ENCODE measurements at places on chromosomes 7 and 10.

- DNase-seq: no peak
Measured at GRCh38 chr10:11901454-11901832, 78.3 kb downstream of the PROSER2 start.

DNA sequence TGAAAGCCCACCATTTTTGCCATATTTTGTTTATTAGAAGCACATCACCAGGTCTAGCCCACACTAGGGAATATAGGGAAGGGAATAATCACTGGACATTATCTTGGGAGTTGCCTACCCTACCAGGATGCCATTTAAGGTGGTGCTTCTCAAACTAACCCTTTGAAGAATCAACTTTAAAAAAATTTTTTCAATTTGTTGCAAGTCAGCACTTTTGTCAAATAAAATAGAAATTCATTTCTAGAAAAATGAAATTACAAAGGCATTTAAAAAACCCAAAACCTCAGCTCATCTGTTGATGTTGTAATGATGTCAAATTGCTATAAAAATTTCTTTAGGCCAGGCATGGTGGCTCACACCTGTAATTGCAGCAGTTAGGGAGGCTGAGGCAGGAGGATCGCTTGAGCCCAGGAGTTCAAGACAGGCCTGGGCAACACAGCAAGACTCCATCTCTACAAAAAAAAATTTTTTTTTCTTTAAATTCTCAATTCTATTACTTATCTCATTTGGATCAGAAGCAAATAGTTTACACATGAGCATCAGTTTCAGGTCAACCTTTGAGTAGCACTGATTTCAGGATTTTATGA, 2.5 kb upstream of the NFE2L3 start:
- DNase-seq: no peak

- DNase-seq: no peak
Measured at GRCh38 chr10:99562631-99563030, 29.9 kb downstream of the NKX2-3 start.

DNA sequence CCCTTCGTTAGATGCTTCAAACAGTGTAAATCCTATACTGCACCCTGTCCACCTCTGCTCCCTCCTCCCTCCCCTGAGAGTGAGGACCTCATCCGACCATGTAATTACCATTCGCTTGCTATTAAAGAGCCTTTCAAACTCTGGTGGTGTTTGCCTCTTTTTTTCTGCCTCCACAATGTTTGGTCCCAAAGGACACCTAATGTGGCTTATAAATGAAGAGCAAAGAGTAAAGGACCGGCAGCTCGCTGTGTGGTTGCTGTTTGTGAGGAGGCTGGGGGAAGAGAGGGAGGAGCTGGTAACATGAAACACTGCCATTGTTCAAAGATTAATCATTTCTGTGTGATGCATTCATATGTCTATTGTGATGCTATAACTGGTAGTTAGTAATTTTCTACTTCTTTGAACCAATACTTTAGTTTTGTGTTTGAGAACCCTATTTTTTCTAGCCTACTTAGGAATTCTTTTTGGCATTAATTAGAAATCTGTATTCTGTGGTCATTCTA, 27.9 kb downstream of the MTURN start:
- DNase-seq: no peak

DNA sequence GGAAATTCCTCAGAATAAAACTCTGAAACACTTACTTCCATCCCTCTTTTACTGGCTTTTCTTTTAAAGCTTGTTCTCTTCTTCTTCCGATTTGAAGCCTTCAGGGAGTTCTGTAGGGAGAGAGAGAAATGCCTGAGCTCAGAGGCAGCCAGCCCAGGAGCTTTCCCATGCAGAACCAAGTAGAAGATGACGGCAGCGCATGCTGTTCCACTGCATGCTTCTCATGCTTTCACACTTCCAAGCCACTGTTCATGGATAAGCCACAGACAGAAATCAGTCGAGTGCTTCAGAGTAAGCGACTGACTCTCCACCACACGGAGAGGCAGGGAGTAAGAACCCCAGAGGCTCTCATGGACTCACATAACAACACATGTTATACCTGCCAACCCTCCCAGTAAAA, 237.3 kb downstream of the DGKI start:
- DNase-seq: no peak

- DNase-seq: no peak
Measured at GRCh38 chr10:89171996-89172395, 35.1 kb downstream of the CH25H start.

GRCh38 chr7:38105874-38106483, 72.1 kb upstream of the STARD3NL start:
- DNase-seq: peak; percentile 53

DNA sequence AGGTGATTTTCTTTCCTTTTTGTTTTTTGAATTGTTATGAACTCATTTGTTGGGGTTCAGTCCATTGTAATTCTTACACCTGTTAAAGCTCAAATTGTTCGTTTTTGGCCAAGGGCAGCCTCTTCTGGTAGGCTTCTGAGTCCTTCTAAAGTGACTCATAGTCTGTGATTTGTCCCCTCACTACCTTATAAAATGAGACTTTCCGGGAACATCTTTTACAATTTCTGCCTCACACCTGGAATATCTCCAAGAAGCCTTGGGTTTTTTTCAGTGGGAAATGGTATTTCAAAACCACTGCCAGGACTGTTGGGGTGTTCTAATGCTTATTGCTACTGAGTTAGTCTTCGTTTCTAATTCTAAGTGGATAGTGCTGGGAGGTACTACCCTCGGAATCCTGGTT, 56.7 kb downstream of the BMPR1A start:
- no peak for DNase-seq

- no peak for DNase-seq
Measured at GRCh38 chr10:62462461-62462860, 88.3 kb downstream of the ZNF365 start.

DNA sequence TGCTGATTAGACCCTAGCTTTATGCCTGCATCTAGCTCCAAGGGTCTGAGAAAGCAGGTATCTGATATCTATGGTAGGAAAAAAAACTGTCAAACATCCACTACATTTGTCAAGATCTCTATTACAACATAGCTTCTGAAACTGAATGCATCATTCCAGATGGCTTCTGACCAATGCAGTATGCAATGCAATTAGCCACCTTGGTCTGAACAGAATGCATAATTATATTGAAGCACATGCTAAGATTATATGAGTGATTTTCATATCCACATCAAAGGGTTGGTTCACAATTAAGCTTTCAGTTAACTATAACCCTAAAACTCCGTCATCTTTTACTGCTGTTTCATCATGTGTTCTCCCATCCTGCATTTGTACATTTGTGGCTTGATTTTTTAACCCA, 271.4 kb downstream of the POLR1F start:
- DNase-seq: no peak

- DNase-seq: no peak
Measured at GRCh38 chr10:30935078-30935477, 96.6 kb downstream of the ZNF438 start.

DNA sequence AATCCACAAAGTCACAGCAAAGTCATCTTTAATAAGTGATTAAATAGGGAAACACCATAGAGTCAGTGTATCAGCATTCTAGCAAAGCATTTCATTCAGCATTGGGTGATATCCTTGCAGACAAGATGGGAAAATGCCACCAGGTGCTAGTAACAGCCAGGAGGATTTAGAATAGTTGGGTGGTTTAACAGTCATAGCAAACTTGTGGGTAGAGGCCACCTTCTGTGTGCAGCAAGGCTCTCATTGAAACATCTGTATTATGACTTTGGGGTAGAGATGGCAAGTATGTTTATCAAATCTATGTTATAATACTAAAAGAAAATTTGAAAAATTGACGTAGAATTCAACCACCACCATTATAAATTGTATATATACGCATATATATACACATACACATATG, 26.4 kb upstream of the ADO start:
- no peak for DNase-seq

GRCh38 chr7:92830532-92831110, 5.8 kb downstream of the CDK6 start:
- DNase-seq: no peak

GRCh38 chr10:21069278-21069677, 172.2 kb upstream of the NEBL start:
- DNase-seq: no peak

- DNase-seq: no peak
Measured at GRCh38 chr10:128481152-128481840, 355.1 kb upstream of the MKI67 start.

GRCh38 chr7:80950550-80950967, 31.7 kb upstream of the SEMA3C start:
- no peak for DNase-seq

DNA sequence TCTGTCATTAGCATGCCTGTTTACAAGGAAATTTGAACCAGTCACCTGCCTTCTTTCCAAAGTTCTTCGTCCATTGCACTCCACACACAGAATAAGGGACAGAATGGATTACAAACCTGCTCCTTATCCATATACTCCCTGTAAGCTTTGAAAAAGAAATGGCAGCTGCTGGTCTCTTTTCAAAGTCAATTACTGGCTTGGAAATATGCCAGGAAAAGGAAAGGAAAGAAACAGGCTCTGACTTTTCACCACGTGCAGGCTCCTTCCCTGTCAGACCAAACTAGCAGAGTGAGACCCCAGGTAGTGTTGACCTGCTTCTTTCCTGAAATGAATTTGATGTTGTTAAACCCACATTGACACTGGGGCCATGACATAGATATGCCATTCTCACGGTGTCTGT, 84.5 kb downstream of the LHFPL3 start:
- DNase-seq: no peak

DNA sequence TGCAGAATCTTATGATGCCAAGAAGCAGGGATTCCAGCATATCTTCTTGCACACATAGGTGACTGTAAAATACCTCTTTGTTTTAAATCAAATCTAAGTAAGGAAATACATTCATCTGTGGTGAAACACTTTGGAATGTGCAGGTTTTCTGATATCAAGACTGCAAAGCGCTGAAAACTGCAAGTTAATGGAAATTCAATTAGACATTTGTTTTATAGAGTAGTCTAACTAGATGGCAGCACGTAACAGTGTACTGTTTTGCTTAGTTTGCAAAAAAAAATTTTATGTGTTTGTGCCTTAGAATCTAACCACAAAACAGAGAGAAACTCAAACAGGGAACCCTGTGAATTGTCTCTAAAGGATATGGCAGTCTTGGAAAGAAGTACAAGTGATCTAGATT, 259.2 kb downstream of the HDAC9 start:
- DNase-seq: no peak

DNA sequence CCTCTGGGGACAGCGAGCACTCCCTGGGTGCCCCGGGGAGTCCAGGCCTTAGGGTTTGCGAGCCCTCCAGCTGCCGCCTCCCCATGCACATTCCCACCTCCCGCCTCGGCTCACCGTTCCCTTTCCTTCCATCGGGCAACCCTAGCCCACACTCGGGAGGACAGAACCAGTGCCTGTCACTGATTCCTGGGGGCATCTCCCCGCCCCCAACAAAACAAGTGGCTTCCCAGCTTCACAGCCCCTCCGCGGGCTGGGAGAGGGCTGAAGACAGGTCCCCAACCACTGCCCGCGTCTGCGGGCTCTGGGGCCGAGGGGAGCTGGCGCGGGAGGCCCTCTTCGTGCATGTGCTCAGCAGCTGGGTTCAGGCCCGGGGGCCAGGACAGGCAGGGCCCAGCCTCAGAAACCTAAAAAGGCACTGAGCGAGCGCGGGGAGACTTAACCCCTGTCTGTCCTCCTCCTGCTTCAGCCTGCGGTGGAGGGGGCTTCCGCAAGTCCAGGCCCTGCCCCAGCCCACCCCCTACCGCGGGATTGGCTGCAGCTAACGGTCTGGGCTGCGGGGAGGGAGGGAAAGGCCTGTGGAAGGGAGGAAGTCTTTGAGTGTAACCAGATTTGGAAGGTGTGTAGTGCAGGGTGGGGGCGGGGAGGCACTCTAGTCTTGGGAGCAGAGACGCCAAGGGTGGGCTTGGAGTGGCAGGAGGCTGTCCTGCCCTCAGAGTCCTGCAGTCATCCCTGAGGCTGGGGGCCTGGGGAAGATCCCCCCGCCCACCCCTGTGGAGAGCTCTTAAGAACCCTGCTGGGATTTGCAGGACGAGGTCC, 1.2 kb downstream of the FLNC start:
- DNase-seq: peak; percentile 67

DNA sequence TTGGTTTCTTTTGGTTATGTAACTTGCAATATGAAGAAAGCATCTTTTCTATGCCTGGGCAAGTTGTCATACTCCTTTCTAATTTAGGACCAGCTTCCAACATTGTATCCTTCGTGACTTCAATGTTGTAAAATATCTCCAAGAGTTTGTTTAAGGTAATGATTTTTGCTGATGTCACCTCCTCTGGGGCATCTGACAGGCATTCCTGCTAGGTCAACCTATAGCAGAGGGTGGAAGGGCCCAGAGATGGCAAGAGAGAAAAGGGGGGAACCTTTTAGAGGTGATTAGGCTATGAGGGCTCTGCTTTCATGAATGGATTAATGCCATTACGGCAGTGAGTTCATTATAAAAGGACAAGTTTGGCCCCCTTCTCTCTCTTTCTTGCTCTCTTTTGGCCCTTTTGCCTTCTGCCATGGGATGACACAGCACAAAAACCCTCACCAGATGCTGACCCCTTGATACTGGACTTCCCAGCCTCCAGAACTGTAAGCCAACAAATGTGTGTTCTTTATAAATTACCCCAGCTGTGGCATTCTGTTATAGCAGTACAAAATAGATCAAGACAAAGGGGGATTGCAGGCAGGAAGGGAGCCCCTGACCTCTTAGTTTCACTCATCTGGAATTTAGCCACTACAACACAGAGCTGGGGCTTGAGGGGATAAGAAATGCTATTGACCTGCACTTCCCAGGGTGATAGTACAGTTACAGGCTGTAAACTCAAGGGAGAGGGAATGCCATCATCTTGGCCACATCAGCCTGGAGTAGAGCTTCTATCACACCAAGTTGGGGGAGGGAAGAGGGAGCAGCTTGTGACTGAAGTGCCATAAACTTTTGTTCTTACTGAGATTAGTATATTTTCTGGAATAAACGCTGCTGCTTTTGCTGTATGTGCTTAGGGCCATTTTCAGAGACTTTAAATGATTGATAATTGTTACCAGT, 195.9 kb downstream of the CFTR start:
- DNase-seq: no peak

- DNase-seq: peak; percentile 39
Measured at GRCh38 chr10:124477614-124478363, 16.2 kb downstream of the LHPP start.

DNA sequence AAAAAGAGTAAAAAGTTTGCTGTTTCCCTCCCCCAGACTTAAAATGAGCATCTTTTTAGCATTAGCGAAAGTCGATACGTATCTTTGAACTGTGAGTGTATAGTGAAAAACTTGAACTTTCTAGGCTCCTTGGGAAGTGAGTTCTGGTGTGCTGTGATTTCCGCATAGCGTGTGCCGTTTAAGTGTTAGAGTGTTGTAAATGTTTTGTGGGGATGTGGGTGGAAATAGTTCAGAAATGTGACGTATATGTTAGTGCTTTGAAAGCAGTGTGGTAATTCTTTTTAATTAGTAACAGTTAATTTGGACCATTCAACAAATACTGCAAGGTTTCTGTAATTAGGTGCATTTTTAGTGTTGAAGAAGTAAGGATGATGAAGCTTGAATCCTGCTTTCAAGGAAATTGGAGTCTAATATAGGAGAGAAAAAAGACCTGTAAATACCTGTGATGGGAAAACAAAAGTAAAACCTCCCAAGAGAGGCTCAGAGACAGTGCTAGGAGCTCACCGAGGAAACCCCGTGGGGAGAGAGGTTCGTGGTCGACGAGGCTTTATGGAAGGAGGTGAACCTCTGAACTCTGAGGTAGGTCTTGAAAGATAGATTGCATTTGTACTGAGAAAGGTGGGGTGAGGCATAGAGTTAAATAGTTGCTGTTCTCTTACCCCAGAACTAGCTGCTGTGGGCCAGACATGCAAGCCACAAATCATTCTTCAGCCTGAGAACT, 40.8 kb downstream of the RBM33 start:
- no peak for DNase-seq
